ENCODE measurements at places on chromosomes 2 and 18. TPM values are rescaled to one million over a fixed set of nuclear protein-coding genes. Genes with fewer than 3 reads are reported as not detected.

DNA sequence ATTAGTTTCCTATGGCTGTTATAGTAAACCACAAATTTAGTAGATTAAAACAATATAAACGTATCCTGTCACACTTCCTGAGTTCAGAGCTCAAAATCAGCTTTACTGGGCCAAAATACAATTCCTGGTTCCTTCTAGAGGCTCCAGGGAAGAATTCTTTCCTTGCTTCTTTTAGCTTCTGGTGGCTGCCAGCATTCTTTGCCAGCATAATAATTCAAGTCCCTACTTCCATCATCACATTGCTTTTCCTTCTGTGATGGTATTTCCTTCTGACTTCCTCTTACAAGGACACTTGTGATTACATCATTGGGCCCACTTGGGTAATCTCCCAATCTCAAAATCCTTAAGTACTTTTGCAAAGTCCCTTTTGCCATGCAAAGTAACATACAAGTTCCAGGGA is 40.6 kb downstream of the MOB4 start:
- DNase-seq: no peak

DNA sequence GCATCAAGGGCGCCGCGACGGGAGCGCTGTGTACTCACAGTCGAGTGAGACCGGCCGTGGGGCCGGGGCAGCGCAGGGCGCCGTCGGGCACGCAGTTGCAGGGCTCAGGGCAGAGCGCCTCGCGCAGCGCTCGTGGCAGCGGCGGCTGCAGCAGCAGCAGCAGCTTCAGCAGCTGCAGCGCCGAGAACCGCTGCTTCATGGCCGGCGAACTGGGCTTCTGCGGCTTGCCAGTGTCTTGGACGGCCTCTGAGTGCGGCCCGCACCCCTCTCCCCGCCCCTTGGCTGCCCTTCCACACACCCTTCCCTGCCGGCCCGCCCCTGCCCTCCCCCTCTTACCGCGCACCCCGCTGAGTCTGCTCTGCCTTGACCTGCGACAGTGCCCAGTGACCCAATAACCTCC is at the start of gene LHCGR:
Gene LHCGR, minus strand, starts transcription at position 252 of the 400 bp plus-strand sequence. Its CDS starts 53 bp downstream, at position 199.
- no peak for DNase-seq

- peak; percentile 13 for DNase-seq
Measured at GRCh38 chr2:10333247-10333613, 30.5 kb downstream of the HPCAL1 start.

GRCh38 chr18:59846814-59847490 is 52.8 kb upstream of the PMAIP1 start:
- DNase-seq: peak; percentile 67

DNA sequence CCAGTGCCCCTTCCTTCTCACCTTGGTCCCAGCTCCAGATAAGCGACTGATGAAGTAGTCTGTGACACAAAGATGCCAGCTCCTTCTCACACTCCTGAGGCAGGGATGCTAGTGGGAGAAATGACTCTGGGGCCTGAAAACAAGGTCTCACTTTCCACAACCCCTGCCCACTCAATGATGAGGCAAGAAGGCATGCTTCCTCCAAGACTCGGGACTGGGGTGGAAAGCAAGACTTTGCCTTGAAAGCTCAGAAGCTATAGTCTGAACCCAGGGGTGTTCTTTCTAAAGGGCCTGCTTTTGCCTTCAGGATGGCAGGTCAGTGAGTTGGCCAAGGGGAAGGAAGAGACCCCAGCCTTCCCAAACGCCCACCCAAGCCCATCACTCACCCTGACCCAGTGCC is 1.4 kb downstream of the CCDC142 start:
- peak; percentile 44 for DNase-seq

Gene GPR148
- not detected for total RNA-seq

Gene HOXD11
- not detected for total RNA-seq

Gene CAPN10
- 50.4 TPM for total RNA-seq

Data from natural killer cell treated with Interleukin-12 subunit alpha and Interleukin-12 subunit beta and Interleukin-15 and Interleukin-18, amount 100 ng/mL, for 72 hours (primary cell).